Ascending aorta (tissue), 2 donors: ENCODE measurements at places on chromosomes 11 and 22.

DNA sequence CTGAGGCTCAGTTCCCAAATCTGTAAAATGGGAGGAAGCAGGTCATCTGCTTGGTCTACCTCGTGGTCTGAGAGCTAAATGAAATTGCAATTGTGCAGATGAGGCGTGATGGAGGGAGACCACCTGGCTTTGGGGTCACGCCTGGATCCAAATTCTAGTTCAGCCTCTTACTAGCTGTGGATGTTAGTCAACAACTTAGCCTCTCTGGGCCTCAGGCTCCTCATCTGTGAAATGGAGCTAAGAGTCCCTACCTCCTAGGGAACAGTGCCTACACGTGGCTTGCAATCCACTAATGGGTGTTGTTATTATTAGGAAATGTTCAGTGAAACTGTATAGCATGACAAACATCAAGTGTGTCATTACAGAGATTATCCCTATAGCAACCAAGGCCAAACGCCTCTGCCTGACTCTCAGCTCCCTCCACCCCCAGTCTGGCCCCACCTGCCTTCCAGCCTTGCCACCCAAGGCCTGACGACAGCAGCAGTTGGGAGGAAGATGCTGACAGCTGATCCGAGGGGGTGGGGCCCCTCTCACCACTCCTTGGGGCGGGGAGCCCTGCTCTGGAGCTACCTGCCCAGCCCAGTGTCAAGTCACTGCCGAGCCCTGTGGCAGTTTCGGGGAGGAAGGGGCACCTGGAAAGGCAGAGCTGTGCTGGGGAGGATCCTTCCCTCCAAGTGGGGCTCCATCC is 1.7 kb upstream of the RHOD start:
- H3K27ac ChIP-seq = peak overlapping the region; percentile 89
- no peak for DNase-seq
- peaks cover 27% of the 10 kb centered on the region for H3K4me1 ChIP-seq

GRCh38 chr11:126339863-126340434 is 15.5 kb upstream of the ST3GAL4 start:
- no peak overlapping the region for H3K27ac ChIP-seq
- H3K27me3 ChIP-seq = no peaks in the 10 kb centered on the region
- peaks cover 41% of the 10 kb centered on the region for H3K36me3 ChIP-seq
- no peaks in the 10 kb centered on the region for H3K4me1 ChIP-seq
- no peak overlapping the region for H3K4me3 ChIP-seq

GRCh38 chr11:30825723-30826122 is 239.6 kb upstream of the MPPED2 start:
- no peaks in the 10 kb centered on the region for H3K36me3 ChIP-seq
- no peak for DNase-seq
- H3K4me3 ChIP-seq = no peak overlapping the region

DNA sequence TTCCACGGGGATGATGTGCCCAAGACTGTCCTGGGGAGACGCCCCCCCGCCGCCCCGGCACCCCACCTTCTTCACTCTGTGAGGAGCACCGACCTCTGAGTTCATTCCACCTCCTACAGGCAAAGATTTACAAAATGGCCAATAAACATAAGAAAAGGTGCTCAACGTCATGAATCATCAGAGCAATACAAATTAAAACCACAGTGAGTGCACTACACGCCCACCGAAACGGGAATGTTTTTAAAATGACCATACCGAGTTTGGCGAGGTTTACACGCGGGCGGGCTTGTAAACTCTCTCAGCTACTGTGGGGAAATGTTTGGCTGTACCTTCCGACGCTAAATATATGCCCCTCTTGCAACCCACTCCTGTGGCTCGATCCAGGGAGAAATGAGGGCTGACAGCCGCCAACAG is 7.9 kb downstream of the NPTXR start:
- DNase-seq = no peak
- H3K27me3 ChIP-seq = no peaks in the 10 kb centered on the region
- H3K4me1 ChIP-seq = no peaks in the 10 kb centered on the region
- H3K36me3 ChIP-seq = no peaks in the 10 kb centered on the region

DNA sequence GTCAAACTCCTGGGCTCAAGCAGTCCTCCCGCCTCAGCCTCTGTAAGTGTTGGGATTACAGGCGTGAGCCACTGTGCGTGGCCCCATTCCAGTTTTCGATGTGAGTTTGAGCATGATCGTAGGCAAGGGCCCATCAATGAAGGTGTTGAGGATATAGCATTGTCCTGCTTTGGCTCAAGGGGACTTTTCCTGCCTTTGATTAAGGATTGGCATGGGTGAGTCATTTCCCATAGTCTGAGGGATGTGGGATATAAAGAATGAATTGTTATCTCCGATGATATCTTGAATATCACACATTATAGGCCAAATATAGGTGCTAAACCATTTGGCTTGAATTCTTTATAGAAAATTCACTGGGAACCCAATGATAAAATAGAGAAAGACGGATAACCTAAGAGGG is 30.4 kb downstream of the STIM1 start:
- no peaks in the 10 kb centered on the region for H3K27me3 ChIP-seq
- no peak overlapping the region for H3K27ac ChIP-seq
- no peaks in the 10 kb centered on the region for H3K4me1 ChIP-seq
- no peak overlapping the region for H3K4me3 ChIP-seq

DNA sequence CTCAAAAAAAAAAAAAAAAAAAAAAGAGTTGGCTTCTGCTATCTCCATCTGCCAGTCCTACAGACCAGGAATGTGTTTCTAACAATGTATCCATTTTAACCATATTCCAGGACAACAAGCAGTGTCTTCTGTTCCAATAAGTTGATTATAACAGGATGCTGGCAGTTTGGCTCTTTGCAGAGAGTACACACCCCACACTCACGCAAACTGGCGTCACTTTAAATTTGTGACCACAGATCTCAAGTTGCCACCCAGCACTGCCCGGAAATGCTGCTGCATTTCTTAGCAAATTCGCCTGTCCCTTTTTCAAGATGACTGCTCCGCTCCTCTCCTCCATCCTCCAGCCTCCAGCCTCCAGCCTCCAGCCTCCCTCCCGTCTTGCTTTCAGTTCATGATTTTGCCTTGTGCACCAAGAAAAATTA is 44.3 kb downstream of the SCGB1A1 start:
- H3K36me3 ChIP-seq = no peaks in the 10 kb centered on the region
- no peak overlapping the region for H3K4me3 ChIP-seq
- no peak overlapping the region for H3K27ac ChIP-seq
- H3K4me1 ChIP-seq = no peaks in the 10 kb centered on the region

- H3K27me3 ChIP-seq = no peaks in the 10 kb centered on the region
- H3K4me3 ChIP-seq = no peak overlapping the region
- DNase-seq = no peak
- H3K27ac ChIP-seq = no peak overlapping the region
- no peaks in the 10 kb centered on the region for H3K4me1 ChIP-seq
Measured at GRCh38 chr11:20248871-20249270, 88.6 kb upstream of the DBX1 start.

GRCh38 chr11:31262761-31263160 is 106.8 kb downstream of the DCDC1 start:
- DNase-seq = no peak
- no peak overlapping the region for H3K27ac ChIP-seq
- H3K36me3 ChIP-seq = no peaks in the 10 kb centered on the region
- no peaks in the 10 kb centered on the region for H3K27me3 ChIP-seq
- no peak overlapping the region for H3K4me3 ChIP-seq

DNA sequence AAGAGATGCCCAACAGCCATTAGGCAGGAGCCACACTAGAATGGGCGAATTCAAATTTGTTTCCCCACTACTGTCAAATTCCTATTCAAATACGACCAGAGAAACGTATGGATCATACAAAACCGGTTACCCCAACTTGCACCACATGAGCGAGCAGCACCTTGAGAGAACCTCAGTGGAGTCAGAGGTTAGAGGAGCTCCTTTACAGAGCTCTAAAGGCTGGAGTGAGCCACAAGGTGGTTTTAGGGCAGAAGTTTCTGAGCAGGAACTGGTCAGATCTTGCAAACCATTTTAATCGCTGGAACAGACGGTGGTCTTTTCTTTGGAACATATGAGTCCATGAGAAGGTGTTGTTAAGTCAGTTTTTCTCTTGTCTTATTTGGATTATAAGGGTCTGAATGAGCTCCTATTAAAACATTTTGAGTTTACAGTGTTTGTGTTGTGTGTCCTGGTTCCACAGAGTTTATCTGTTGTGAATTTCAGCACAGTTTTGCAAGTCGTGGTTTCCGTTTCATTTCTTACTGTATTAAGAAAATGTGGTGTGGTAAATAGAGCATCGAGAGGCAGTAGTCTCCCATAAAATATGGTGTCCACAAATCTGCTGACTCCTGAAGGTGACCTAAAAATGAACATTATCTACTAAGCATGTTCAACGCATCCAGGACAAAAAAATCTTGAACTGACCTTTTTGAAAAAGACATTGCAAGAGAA is 471.7 kb downstream of the NTM start:
- H3K27me3 ChIP-seq = no peaks in the 10 kb centered on the region
- no peak overlapping the region for H3K4me3 ChIP-seq
- DNase-seq = no peak

DNA sequence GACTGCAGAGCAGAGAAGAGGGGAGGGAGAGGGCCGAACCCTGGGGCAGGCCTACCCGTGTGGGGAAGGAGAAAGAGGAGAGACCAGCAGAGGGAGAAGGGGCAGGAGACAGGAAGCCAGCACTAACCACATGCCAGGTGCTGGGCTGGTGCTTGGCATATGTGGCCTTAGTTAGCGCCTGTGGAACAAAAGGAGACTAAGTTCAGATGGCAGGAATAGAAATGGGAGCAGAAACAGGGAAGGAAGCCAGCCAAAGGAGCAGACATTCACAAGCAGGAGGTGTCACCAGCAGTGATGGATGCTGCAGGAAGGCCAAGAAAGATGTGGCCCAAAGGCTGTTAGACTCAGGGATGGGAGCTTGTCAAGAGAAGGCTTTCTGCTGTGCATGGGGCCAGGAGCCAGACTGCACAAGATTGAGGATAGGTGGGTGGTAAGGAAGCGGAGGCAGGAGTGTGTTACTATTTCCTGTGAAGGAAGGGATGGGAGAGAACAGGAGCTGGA is 26.7 kb downstream of the TREH start:
- peaks cover 98% of the 10 kb centered on the region for H3K36me3 ChIP-seq
- H3K4me1 ChIP-seq = no peaks in the 10 kb centered on the region
- peak; percentile 49 for DNase-seq

- no peak for DNase-seq
- no peaks in the 10 kb centered on the region for H3K4me1 ChIP-seq
- no peaks in the 10 kb centered on the region for H3K27me3 ChIP-seq
- H3K36me3 ChIP-seq = no peaks in the 10 kb centered on the region
- no peak overlapping the region for H3K4me3 ChIP-seq
- no peak overlapping the region for H3K27ac ChIP-seq
Measured at GRCh38 chr11:114596175-114596919, 761 bp upstream of the NXPE4 start.

DNA sequence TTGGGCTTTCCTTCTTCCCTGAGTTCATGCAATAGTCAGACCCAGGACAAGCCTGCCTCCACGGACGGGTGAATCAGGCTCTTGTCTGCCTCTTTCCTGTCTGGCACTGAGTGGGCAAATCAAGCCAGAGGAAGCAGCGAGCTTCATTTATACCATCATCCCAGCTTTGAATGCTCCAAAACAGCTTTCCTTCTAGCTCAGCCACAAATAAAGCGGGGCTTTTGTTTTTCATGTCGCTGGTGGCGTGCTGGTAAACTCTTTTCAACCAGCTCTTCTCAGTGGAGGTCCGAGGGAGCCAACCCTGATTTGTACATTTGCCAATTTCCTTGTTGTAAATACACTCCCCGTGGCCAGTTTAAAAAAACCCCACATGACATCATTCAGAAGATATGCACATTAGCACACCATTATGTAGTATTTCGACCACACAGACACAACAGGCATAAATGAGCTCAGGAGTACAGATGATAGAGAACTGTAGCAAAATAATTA is 8.6 kb downstream of the C11orf91 start:
- no peaks in the 10 kb centered on the region for H3K36me3 ChIP-seq
- no peaks in the 10 kb centered on the region for H3K27me3 ChIP-seq
- H3K27ac ChIP-seq = peak overlapping the region; percentile 84
- H3K4me3 ChIP-seq = peak overlapping the region; percentile 15
- peak; percentile 92 for DNase-seq
- peaks cover 6% of the 10 kb centered on the region for H3K4me1 ChIP-seq

GRCh38 chr11:10076458-10077141 is 217.4 kb downstream of the SBF2 start:
- peak overlapping the region; percentile 9 for H3K27ac ChIP-seq
- peaks cover 3% of the 10 kb centered on the region for H3K36me3 ChIP-seq
- H3K4me1 ChIP-seq = no peaks in the 10 kb centered on the region
- H3K4me3 ChIP-seq = no peak overlapping the region
- H3K27me3 ChIP-seq = no peaks in the 10 kb centered on the region
- no peak for DNase-seq

DNA sequence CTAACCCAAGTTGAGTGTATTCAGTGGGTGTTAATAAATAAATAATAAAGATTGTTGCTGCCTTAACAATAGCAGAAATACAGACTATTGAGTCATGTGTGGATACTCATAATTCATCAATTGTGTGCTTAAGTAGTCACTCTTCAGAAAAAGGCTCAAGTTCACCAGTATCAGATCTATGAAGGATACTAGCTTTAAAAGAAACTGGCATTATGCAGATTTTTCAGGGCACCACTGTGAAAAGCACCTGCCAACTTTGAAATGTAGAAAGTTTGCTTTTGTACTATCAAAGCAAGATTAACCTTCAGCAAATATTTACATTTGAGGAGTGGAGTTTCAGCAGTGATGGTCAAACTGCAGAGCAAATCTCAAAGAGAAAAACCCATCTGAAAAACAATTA is 20.1 kb upstream of the SYTL2 start:
- no peak for DNase-seq
- H3K27me3 ChIP-seq = no peaks in the 10 kb centered on the region
- H3K36me3 ChIP-seq = no peaks in the 10 kb centered on the region
- peaks cover 13% of the 10 kb centered on the region for H3K4me1 ChIP-seq
- H3K27ac ChIP-seq = no peak overlapping the region

GRCh38 chr11:70828593-70829082 is 423.7 kb downstream of the SHANK2 start:
- no peak overlapping the region for H3K27ac ChIP-seq
- no peaks in the 10 kb centered on the region for H3K36me3 ChIP-seq
- H3K4me3 ChIP-seq = no peak overlapping the region

DNA sequence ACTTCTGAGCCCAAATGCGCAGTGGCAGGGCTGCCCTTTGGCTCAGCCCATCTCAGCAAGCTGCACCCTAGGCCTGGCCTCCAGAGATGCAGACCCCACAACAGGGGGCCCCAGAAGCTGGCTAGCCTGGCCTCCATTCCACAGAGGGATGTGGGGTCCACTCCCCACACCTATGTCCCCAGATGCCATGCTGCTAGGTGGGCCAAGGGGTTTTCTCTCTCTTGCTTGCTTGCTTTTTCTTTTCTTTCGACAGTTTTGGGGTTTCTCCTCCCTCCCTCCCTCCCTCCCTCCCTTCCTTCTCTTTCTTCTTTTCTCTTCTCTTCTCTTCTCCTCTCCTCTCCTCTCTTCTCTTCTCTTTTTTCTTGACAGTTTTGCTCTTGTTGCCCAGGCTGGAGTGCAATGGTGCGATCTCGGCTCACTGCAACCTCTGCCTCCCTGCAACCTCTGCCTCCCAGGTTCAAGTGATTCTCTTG is 9.6 kb downstream of the SCARF2 start:
- H3K27me3 ChIP-seq = no peaks in the 10 kb centered on the region
- H3K4me1 ChIP-seq = peaks cover 8% of the 10 kb centered on the region
- no peak for DNase-seq
- H3K36me3 ChIP-seq = peaks cover 39% of the 10 kb centered on the region
- no peak overlapping the region for H3K4me3 ChIP-seq

- no peaks in the 10 kb centered on the region for H3K27me3 ChIP-seq
- peak overlapping the region; percentile 87 for H3K27ac ChIP-seq
- H3K4me1 ChIP-seq = no peaks in the 10 kb centered on the region
- H3K4me3 ChIP-seq = peak overlapping the region; percentile 84
- H3K36me3 ChIP-seq = no peaks in the 10 kb centered on the region
Measured at GRCh38 chr11:32894149-32894827, 1.7 kb downstream of the QSER1 start.

GRCh38 chr11:23673366-23673765 is 813.1 kb upstream of the CCDC179 start:
- no peak overlapping the region for H3K27ac ChIP-seq
- no peak overlapping the region for H3K4me3 ChIP-seq
- H3K4me1 ChIP-seq = no peaks in the 10 kb centered on the region
- no peaks in the 10 kb centered on the region for H3K27me3 ChIP-seq
- DNase-seq = no peak
